ENCODE measurements at places on chromosomes 6 and 20. TPM values are rescaled to one million over a fixed set of nuclear protein-coding genes. Genes with fewer than 3 reads are reported as not detected.
A peak's percentile ranks its signal among the peaks of the same experiment; 100 is the strongest.

DNA sequence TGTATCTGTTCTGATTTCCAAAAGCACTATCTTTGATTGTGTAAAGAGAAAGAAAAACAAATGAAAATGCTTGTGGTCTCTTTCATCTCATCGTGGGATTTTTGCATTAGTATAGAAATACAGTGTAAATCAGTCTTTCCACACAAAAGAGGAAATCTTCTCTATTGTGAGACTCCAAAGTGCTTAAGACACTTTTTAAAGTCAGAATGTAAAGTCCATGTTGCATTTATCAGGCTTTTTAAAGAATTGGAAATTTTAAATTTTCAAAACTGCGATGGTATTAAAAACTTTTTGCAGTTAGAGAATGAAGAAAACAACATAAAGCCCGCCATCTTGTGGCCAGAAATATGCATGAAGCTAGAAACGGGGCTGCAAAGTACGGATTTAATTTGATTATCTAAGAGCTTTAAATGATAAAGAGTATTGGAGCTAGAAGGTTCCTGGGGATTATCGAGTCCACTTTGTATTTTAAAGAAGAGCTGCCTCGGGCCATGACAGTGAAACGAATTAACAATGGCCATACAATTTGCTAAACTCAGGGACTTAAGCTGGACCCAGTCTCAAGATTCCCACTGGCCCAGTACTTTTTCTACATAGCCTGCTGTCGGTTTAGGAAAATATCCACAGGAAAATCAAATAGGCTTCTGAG lies 339.6 kb downstream of the ARHGAP18 start:
- DNase-seq = peak; percentile 24

BPIFB4 gene
- total RNA-seq = not detected

LZTS3 gene
- total RNA-seq = 39.4 TPM

GJA10 gene
- total RNA-seq = not detected

DNA sequence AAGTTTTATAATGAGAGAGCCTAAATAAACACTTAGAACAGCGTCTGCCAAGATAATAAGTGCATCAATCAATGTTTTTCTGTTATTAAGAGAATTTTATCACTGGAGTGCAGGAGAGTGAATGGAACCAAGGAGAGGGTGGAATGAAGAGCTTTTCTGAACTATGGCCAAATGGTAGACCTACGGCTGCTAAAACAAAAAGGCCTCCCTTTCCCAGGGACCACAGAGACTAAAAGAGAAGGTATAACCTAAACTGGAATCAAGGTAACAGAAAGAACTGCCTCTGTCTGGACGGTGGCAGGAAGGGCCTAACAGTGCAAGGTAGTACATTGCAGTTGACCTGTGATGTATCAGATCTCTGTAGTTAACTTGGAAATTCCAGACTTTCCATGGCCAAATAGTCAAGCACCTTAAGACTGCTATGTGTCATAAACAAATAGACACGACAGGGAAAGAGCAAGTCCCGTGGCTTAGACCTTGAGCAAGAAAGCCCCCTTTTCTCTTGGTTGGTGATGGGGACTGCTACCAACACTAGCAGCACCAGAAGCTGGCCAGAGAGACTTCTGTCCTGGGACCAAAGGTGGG lies 5.5 kb downstream of the CNKSR3 start:
- no peak for DNase-seq

CALHM6 gene
- total RNA-seq = 0.21 TPM

DNA sequence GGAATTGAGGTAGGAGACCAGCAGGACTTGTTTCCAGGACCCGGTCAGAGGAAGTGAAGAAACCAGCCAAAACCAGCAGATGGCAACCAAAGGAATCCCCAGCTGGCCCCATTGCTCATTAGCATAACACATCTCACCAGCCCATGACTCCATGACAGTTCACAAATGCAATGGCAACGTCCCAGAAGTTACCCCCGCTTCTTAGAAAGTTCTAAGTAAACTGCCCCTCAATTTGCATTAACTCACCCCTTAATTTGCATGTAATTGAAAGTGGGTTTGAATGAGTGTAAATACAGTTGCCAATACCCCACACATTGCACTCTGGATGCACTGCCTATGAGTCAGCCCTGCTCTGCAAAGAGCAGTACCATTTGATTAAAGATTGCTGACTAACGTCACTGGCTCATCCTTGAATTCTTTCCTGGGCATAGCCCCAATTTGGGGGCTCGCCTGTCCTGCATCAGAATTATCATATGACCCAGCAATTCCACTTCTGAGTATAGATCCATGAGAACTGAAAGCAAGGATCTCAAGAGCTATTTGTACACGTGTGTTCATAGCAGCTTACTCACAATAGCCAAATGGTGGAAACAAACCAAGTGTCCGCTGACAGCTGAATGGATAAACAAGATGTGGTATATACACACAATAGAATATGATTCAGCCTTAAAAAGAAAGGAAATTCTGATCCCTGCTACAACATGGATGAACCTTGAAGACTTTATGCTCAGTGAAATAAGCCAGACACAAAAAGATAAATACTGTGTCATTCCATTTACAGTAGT lies 36.4 kb downstream of the MYLK4 start:
- DNase-seq = no peak

GRCh38 chr6:49269190-49269589 lies 193.9 kb downstream of the MMUT start:
- DNase-seq = no peak

MUC21 gene
- not detected for total RNA-seq

APOBEC2 gene
- total RNA-seq = not detected

Measured in WTC11 (cell line).